Common myeloid progenitor, CD34-positive (primary cell): ENCODE measurements at places on chromosomes 3 and 15.

DNA sequence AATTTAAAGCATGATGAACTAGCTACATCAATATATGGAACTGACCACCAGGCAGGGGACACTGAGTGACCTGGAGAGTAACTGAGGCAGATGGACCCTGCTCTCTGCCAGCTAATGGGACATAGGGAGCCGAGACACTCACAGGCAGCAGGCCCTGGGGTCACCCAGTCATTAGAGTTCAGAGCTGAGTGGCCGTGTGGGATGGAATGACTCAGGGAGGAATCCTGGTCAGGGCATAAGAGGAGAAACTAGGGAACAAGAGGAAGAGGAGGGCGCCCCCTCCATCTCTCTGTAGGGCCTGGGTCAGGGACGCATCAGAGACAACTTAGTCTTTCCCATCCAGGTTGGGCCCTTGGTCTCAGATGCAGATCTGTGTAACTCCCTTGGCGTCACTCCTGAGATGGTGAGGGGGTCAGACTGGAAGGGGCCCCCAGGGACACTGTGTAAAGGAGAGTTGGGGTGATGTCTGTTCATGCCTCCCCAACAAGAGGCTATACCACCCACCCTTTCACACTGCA lies 39.8 kb downstream of the CCDC12 start:
- no peak for DNase-seq

GRCh38 chr3:178189854-178190253 lies 346.4 kb upstream of the KCNMB2 start:
- DNase-seq: no peak

DNA sequence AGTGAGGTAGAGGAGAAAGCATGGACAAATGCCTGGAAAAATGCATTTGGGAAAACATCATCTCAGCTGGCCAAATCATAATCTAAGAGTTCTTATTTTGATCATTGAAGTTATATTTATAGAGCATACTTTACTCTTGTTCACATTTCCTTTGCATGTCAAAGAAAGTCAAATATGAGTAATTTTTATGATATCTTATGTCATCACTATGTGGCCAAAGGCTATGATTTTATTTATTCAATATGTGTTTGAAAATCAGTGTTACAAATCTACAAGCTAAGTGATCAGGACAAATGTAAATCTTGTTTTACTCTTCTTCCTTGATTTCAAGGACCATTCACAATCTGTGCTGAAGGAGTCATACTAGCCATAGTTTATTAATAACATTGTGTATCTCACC lies 237.2 kb upstream of the DPH6 start:
- DNase-seq: no peak

- no peak for DNase-seq
Observed at GRCh38 chr15:73375755-73376305, 7.1 kb upstream of the HCN4 start.

- no peak for DNase-seq
Observed at GRCh38 chr3:146100825-146101444, 60.0 kb downstream of the PLOD2 start.

DNA sequence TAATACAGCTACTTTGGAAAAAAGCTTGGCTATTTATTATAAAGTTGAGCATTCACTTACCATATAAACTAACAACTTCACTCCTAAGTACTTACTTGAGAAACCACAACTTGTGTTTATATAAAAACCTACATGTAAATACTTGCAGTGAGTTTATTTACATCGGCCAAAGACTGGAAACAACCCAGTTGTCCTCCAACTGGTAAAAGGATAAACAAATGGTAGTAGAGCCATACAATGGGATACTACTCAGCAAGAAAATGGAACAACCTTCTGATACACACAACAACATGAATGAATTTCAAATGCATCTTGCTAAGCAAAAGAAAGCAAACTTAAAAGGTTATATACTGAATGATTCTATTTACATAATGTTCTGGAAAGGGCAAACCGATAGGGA lies 63.7 kb downstream of the SLC7A14 start:
- DNase-seq: no peak

GRCh38 chr15:58066042-58066867 lies 744 bp upstream of the ALDH1A2 start:
- DNase-seq: peak; percentile 42

DNA sequence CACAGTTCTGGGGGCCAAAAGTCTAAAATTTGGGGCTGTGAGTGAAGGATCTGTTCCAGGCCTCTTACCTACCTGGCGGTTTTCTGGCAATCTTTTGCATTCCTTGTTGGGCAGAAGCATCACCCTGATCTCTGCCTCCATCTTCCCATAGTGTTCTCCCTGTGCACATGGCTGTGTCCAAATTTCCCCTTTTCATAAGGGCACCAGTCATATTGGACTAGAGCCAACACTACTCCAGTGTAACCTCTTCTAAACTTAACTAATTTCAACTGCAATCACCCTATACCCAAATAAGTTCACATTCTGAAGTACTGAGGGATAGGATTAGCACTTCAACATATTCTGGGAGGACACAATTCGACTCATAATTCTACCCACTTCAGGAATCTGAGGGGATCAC lies 85.0 kb downstream of the CCNL1 start:
- DNase-seq: no peak

DNA sequence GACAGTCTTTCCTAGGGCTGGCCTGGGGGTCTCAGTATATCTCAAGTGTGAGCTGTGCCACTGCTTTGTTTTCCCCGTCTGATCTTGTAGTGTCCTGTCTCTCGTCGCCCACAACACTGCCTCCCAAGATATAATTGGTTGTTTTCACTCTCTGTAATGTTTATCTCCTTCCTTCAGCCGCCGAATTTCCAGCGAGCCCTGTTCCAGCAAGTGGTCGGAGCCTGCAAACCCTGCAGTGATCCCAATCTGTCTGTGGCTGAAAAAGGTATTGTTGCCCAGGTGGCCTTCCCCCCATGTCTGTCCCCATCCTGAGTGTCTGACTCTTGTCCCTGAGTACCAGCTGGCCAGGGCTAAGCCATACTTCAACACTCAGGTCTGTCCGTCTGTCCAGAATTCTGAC lies 9.5 kb upstream of the MANF start:
- no peak for DNase-seq

- no peak for DNase-seq
Observed at GRCh38 chr15:41948490-41948889, 23.9 kb downstream of the EHD4 start.

DNA sequence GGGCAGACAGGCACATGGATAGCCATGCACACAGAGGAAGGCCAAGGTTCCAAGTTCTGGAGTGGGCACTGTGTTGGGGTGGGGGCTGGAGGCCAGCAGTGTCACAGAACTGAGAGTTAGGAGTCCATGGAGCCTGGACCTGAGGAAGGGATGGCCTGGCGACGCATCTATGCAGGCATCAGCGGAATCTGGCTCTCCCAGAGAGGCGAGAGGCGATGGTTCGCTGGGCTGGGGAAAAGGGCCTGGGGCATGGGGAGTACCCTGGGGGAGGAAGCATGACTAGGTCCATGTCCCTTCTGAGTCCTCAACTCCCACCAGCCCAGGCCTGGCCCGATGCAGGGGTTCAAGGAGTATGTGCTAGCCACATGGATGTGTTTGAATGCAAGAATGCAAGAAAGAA lies 192.8 kb upstream of the LINGO1 start:
- DNase-seq: no peak

DNA sequence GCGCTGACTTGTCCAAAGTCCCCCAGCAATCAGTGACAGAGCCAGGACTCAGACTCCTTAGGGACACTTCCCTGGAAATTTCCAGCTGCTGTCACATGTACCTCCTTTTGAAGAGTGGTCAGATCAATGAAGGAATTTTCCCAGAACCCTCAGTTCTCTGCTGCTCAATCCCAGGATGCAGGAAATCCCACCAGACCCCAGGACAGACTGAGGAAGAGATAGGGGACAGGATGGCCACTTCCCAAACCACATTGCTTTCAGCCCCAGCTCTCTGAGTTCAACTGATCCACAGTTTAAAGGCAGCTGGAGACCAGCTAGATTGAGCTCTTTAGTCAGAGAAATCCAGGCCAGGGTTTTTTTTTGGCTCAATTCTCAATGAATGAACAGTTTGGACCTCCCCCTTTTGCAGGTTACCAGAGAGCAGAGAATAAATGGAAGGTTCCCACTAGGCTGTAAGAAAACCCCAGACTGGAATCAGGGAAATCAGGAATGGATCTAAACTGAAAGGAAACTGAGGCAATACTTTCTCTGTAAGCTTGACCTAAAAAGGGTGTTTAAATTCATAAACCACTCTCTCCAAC lies 1.5 kb downstream of the CYP1A1 start:
- peak; percentile 74 for DNase-seq

DNA sequence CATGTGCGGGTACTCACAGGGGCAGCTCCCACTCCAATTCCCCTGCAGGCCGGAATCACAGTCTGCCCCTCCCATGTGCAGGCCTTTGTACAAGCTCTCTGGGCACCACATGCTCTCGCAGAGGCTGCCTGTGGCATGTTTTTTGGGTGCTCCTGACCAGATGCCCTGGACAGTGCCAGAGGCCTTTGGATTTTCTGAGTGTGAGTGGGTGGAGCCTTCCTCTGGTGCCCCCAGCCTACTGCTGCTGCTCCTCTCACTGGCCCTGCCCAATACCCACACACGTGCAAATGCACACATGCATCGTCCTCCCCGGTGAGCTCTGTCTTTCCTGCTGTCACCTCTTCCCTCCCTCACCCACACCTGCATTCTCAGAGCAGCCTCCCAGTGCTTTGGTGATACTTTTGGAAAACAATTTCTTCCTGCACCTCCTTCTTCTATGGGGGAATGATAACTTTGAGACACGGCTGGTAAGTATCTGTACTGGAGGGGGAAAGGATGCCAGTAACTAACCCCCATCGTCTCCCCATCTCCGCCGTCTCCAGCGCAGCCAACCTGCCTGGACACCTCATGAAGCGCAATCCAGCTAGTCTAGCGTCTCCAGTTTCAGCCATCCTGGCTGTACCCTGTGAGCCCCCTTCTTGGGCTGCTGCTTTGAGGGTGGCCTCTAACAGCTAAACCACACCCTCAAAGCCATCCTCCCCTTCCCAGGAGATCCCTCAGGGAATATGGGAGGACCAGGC lies 229.4 kb upstream of the TOPAZ1 start:
- no peak for DNase-seq

- peak; percentile 30 for DNase-seq
Observed at GRCh38 chr15:89494941-89495637, 1.3 kb downstream of the RHCG start.

GRCh38 chr15:57559875-57560274 lies 31.8 kb upstream of the MYZAP start:
- peak; percentile 42 for DNase-seq

GRCh38 chr15:71117714-71118305 lies 2.5 kb downstream of the THSD4 start:
- DNase-seq: peak; percentile 41

DNA sequence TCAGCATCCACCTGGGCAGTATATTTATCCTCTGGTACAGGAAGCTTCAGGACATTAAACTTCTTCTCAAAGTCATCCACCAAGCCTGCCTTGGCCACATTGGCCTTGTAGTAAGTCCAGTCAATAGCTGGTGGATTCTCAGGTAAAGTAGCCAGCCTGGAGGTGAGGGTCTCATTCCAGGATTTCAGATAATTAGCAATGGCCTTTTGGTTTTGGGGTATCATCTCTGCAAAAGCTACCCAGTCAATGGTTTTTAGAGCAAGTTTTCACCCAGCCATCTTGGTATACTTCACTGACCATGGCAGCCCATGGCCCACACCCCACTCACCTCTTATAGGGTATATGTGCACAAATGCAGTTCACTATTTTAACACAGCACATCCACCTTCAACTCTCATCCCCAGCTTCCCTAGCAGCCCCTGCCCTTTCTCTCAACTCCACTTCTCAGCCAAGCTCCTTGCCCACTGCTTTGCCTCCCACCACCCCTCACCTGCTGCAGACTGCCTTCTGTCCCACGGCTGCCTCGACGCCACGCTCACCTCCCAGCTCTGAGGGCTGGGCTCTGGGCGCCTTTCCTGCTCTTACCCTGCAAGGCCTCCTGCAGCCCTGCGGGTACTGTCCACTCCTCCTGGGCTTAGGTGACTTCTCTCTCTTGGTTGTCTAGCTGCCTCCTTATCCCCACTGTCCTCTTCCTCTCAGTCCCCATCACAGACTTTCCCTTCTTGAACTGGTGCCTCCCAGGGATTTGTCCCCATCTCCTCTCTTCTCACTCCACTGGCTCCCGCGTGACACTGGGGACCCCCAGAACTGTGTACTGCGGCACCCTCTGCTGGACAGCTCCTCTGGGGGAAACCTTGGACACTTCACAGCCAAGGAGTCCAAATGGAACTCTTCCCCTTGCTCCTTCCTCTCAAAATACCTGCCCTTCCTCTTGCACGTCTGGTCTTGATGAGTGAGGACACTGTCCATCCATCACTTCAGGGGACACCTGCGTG lies 1.7 kb upstream of the TGM5 start:
- DNase-seq: peak; percentile 62

GRCh38 chr3:187678726-187679268 lies 8.6 kb upstream of the SST start:
- DNase-seq: peak; percentile 77

GRCh38 chr15:29687939-29688505 lies 134.2 kb downstream of the TJP1 start:
- no peak for DNase-seq

- no peak for DNase-seq
Observed at GRCh38 chr3:132418916-132419315, 1.6 kb downstream of the DNAJC13 start.
